GM10248 (cell line): ENCODE measurements at places on chromosomes 16 and 17.

DNA sequence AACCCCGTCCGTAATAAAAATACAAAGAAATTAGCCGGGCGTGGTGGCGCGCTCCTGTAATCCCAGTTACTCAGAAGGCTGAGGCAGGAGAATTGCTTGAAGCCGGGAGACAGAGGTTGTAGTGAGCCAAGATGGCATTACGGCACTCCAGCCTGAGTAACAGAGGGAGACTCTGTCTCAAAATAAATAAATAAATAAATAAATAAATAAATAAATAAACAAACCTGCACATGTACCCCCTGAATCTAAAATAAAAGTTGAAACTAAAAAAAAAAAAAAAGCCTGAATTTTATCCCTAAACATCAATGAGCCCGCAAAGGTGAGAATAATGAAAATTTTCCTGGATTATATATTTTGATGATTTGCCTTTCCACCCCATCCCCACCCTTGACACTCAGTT is 124.7 kb downstream of the CDH11 start:
- DNase-seq = no peak

DNA sequence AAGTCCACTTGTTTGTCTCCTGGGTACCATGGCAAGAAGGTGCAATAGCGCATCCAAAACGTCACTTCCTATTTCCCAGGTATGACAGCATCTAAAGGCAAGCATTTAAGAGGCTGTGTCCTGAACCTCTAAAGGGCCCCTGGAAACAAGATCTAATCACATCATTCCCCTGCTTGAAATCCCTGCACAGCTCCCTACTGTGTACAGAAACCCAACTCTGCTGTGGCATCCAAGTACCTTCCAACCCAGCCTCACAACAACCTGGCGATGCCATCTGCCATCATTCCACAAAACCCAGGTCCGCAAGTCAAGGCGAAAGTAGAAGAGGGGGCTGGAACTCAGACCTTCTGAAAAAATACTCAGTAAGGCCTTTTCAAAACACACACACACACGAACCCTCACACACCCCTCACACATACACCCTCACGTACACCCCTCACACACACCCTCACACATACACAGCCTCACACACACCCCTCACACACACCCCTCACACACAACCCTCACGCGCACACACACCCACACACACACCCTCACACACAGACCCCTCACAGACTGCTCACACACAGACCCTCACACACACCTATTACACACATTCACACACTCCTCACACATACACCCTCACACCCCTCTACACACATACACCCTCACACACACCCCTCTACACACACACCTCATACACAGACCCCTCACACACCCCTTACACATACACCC is 24.5 kb downstream of the C17orf67 start:
- no peak for DNase-seq

- no peak for DNase-seq
Measured at GRCh38 chr17:79608624-79608959, 2.3 kb downstream of the RBFOX3 start.

GRCh38 chr16:53632526-53632925 is 71.1 kb downstream of the RPGRIP1L start:
- DNase-seq = no peak

DNA sequence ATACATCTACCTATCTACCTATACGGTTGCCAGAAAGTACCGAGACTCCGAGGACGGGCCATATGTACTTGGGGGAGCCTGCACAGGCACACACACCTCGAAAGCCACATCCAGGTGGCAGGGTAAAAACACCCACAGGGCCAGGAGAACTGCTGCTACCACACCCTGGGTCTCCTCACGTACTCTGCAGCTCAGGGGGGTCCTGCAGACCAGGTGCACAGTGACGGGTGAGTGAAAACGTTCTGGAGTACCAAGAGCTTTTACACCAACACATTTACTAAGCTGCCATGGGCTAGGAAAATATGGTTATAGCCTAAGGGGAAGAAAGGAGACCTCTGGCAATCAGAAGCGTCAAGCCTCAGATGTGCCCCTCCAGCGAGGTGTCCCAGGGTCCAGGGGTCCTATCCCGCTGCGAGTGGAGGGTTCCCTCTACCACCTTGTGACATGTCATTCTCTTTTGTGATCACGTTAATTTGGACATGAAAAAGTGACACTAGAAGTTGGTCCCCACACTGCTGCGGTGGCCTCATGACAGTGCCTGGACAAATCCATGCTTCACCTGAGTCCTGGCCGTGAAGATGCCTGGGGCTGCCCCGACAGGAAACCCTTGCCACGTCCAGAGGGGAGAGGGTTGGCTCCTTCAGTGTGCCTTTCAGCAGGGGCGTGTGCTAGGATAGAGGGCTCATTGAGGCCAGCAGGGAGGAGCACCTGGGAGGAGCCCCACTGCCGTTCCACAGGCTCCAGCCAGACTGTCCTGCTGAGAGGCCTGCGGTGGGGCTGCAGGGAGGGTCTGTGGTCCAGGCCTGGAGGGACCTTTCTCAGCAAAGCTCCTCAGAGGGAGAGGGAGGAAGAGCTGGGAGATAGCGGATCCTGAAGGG is 1.8 kb downstream of the CANT1 start:
- DNase-seq = no peak
